ENCODE measurements at places on chromosomes 16 and 17.

DNA sequence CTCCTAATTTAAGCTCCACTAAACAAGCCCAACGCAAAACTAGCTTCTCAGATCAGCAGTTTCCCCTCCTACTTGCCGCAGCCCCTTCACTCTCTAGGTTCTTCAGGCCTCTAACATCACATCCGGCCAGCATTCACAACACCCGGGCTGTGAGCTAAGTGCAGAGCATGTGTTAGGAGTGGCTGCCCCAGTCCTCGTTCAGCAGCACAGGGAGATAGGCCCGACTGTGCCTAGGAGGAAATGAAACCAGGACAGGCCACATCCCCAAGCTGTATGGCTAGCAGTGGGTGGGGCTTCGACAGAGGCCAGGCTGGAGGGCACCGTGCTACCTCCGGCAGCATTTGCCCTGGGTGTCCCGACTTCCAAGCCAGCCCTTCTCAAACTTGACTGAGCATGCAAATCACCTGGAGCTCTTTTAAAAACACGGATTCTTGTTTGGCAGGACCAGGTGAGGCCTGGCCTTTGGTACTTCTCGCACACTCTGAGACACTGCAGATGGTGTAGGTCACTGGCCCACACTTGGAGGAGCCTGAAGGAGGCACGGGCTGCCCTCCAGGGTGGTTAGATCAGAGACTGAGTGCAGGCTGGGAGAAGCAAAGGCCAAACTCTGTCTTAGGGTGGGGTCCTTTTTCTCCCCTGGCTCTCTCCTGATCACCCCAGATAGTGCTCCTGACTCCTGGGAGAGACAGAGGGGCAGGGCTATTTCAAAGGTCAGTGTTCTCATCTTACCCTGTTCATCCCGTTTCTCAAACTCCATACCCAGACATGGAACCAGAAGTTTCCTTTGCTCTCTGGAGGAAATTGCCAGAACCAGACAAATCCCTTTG is 202.0 kb downstream of the C16orf78 start:
- no peak for DNase-seq

DNA sequence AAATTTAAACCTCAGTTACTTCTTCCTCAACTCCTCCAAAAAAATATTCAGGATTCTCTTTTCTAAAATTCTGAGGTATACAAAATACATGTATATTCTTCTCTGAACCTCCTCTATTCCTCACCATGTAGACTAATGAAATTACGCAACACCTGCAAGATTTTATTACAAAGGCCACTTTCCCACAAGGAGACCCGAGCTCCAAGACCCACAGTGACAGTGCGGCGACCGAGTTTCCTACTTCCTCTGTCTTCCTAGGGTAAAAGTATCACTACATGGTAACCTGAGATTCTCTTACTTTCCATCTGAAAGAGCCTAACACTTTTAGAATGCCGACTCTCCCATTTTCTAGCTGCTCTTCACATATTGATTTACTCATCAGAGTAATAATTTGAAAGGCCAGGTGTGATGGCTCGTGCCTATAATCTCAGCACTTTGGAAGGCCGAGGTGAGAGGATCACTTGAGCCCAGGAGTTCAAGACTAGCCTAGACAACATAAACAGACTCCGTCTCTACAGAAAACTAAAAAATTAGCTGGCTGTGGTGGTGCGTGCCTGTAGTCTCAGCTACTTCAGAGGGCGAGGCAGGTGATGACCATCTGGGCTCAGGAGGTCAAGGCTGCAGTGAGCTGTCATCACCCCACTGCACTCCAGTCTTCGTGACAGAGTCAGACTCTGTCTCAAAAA is 35.7 kb downstream of the CYTH1 start:
- DNase-seq, result no peak

DNA sequence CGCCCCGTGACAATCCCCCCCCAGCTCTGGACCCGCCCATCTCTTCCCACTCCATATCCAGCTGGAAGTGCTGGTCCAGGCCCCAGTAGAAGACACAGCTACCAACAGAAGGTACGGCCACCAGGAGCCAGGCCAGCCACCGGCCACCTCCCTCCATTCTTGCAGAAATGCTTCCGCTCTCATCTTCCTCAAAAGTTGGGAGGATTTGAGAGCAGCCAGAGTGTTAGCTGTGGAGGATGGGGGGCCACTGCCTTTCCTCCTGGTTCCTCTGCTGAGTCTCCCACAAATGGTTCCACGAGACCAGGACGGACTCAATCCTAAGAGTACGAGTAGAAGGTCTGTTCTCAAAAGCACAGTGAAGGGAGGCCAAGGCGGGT is 78.3 kb downstream of the GAS7 start:
- no peak for DNase-seq

DNA sequence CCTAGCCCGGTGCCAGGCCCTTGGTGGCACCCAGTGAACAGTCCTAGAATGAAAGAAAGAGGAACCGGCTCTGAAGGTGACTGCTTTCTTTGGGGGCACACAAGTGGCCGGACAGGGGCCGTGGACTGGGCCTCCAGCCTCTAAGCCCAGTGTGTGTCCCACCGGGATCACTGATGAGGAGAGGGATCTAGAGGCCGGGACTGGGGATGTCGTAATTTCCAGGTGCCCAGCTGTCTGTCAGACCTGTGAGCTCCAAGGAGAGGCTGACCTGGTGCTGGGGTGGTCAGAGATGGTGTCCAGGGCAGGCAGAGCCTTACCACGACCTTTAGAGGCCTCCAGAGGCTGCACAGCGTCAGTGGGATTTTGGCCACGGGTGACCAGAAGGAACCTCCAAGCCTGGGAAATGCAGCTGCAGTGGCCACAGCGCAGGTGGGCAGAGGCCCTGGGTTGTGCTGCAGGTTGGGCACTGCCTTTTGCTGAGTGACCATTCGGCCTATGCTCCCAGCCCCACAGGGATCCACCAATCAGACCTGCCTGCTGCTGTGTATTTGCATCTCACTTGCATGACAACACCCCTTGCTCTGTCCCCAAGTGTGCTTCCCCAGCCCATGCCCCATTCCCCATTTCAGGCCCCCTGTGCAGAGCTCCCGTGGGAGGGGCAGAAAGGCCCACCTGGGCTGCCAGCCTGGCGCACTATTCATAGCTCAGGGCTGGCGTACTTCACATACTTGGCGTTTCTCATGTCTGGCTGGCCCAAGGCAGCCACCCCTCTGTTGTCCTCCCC is 12.5 kb downstream of the ARHGAP23 start:
- no peak for DNase-seq

GRCh38 chr16:55147396-55147795 is 176.6 kb upstream of the IRX6 start:
- no peak for DNase-seq

DNA sequence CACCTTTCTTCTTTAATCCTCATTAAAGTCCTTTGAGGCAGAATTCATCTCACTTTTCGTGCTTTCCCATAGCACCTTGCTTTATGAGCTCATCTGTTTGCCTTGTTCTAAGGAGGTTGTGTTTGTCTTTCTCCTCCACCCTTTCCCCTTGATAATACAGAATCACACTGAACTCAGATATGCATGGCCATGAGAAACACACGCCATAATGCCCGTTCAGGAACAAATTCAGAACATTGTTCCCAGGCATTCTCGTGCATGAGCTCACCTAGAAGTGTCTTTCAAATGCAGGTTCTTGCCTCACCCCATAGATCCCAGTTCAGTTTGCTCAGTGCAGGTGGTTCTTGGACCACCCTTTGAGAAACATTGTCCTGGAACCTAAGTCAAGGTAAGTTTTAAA is 71.1 kb downstream of the TMEM114 start:
- DNase-seq, result no peak

DNA sequence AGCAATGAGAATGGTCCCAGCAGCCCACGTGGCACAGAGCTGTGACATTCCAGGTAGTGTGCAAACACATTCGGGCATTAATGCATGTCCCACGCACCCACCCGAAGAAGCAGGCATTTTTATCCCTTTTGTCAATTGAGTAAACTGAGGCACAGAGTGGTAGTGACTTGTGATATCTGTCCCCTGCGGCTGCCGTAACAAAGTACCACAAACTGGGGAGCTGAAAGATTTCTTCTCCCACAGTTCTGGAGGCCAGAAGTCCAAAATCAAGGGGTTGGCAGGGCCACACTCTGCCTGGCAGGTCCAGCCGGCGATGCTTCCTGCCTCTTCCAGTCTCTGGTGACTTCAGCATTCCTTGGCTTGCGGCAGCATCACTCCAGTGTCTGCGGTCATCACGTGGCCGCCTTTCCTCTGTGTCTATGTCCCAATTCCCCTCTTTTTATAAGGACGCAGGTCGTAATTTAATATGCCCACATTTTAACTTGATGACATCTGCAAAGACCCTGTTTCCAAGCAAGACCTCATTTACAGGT is 221.9 kb upstream of the GSE1 start:
- no peak for DNase-seq

DNA sequence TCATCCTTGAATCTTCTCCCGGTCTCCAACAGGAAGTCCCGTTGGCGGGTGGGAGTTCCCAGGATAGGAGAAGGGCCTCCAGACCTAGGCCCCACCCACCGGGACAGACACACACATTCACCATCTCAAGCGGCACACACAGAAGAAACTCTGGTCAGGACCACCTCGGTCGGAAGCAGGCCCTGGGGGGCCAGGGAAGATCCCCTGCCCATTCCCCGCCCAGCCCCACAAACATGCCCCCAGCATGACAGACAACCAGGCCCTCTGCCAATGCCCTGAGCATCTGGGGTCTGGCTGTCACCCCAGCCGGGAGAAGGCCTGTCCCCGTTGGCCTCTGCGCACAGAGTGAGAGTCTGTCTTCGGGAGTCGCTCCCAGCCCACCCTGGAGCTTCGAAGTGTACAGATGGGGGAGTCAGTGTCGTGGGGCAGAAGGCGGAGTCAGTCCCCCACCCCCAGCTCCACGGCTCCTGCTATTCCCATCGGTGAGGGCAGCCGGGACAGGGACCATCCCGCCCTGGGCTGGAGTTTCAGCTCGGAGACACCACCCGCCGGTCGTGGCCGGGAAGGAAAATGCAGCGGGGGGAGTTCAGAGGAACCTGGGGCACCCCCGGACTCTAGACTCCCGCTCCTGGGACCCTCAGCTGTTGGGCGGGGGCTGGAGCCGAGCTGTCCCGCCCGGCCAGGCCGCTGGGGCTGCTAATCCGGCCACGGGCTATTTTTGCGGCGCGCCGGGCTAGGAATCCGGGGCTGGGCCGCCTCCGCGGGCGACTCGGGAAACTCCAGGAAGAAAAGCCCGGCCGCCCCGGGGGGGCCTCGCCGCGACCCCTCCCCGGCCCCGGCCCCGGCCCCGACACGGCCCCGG is 660 bp downstream of the RHBDF1 start:
- no peak for DNase-seq

DNA sequence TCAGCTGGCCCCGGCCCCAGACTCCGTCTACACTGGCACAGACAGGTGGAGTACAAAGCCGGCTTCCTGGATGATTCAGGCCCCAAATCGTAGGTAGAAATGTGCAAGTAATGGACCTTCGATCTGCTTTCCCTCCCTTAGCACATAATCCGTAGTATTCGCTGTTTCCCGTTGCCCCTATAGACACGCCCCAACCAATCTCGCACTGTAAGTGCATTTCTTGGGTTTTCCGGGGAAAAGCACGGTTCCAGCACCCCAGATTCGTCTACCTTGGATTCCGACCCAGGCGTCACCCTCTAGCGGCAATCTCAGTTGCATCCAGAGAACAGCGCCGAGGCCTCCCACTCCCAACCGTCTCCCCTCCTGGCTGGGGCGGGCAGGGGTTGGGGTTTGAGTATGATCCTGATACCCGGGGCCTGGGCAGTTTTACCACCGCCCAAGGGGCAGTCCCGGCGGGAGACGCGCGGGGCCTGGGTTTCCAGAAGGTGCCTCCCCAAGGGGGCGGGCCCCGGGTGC is 12.1 kb upstream of the FOXF1 start:
- no peak for DNase-seq

DNA sequence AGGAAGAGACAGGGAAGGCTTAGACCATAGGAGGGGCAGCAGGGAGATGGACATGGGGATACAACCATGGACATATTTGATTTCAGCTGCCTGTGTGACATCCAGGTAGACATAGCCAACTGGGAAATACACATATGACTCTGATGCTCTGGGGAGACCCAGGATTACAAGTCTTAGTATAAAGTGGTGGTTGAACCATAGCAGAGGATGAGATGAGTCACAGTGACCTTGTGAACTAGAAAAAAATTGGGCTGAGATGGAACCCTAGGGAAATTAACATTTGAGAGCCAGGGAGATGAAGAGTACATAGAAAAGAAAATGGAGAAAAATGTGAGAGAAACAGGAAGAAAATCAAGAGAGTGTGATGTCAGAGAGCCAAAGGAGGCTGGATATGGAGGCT is 10.2 kb downstream of the MARCHF10 start:
- DNase-seq, result no peak

DNA sequence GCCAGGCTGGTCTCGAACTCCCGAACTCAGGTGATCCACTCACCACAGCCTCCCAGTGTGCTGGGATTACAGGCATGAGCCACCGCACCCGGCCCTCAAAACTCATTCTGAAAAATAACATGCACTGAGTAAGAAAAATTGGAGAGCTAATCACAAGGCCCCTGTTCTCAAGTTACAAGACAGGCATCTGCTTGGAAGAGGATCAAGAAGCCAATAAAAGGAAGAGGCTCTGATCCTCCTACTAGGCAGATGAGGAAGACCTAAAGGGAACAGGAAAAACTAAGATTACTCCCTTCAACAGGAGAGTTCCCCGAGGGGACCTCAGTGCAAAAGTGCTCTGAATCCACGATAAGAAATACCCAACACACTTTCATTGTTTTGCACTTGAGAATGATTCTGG is 18.4 kb downstream of the BLMH start:
- no peak for DNase-seq

DNA sequence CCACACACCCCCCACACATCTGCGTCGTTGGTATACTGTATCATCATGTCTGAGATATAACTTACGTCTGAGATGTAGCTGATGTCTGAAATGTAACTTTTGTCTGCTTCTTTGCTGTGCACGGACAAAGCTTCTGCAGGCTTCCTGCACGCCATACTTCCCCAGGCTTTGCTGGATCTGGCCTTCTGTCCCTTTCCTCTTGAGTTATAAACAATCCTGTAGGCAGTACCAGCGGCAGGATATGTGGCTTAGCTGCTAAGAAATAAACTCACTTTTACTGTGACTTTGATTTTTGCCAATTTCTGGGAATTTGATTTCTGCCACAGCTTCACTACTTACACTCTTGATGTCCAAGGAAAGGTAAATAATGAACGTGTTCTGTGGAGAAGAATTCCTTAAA is 184.4 kb downstream of the RPTOR start:
- DNase-seq, result no peak

- no peak for DNase-seq
Observed at GRCh38 chr17:66580956-66581391, 253.9 kb upstream of the CACNG5 start.

GRCh38 chr16:56519459-56520250 is at the start of gene BBS2:
BBS2 (minus strand) TSS chr16:56520024; CDS start chr16:56519862, 162 bp downstream.
- peak; percentile 85 for DNase-seq

Measured in OCI-M1 (cell line).